ENCODE measurements at places on chromosomes 12 and 14. TPM values are rescaled to one million over a fixed set of nuclear protein-coding genes. Genes with fewer than 3 reads are reported as not detected.

The GLS2 gene
- polyA plus RNA-seq = 1.1 TPM

The ESYT1 gene
- polyA plus RNA-seq = 77.6 TPM

The ISCA2 gene
- 46.8 TPM for polyA plus RNA-seq

The EEA1 gene
- polyA plus RNA-seq = 18.0 TPM

The KRT74 gene
- not detected for polyA plus RNA-seq

GRCh38 chr12:56119361-56119796, 1.3 kb downstream of the ZC3H10 start:
- no peak for DNase-seq

DNA sequence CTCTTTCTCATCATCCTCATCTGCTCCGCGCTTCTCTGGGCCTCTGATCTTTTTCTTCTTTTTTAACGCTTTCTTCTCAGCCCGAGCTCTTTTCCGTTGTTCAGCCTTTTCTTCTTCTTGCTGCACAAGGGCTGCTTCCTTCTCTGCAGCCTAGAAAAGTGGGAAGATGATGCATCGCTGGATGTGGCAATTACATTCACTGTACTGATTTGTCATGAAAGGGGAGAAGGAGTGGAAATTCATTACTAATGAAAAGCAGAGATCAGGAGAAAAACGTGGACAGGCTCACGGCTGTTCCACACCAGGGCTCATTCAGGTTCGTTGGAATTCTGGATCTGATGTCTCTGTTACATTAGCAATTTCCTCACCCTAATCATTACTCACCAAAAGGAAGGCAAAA, 15.1 kb downstream of the FICD start:
- DNase-seq = no peak

- no peak for DNase-seq
Measured at GRCh38 chr12:103707446-103707845, 120.4 kb downstream of the STAB2 start.

DNA sequence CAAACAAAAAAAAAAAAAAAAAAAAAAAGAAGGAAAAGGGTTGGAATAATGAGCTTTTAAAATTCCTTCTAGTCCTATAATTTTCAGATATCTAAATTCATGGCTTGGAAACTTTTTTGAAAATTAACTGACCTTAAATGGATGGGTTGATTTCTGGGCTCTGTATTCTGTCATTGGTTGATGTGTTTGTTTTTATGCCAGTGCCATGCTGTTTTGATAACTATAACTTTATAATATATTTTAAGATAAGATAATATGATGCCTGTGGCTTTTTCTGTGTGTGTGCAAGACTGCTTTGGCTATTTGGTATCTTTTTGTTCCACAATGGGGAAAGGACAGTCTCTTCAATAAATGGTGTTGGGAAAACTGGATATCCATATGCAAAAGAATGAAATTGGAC, 7.3 kb downstream of the OR10G3 start:
- no peak for DNase-seq

All from right renal cortex interstitium (tissue), 3 donors.